Skeletal muscle cell (primary cell): ENCODE measurements at places on chromosomes 2 and 18.

DNA sequence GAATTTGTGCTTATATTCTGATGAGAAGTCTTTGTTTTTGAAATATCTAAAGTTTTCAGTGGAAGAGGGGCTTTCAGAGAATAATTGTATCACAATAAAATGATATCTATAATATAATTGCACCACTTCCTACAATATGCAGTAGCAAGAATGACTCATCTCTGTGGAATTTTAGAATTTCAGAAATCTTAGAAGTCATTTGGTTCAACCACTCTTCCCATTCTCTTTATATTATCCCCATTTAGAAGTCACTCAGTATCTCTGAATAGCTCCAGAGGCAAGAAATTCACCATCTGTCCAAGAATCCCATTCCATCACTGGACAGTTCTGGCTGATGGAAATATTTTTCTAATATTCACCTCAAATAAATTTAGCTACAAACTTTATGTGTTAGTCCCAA lies 59.3 kb upstream of the CCDC68 start:
- no peak for DNase-seq

DNA sequence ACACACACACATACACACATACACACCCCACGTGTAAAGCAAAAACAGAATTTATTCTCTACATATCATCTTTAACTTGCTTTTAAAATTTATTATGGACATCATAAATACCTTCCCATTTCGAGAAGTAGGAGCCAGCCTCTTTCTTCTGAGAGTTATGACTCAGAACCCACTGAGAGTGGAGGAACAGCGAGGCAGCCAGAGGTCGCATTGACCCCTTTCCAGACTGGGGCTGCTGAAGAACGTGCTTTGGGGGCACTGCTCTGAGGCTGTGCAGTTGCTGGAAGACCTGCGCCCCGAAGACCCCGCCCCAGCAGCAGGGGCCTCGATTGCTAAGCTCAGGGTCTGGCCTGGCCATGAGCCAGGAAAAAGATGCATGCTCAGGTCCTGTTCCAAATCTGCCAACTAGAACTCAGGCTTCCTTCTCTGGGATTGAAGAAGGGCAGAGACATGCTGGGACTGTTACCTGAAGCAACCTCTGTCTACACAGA lies 133.8 kb upstream of the TWIST2 start:
- DNase-seq = no peak

GRCh38 chr2:226794751-226795171 lies 4.9 kb downstream of the IRS1 start:
- DNase-seq = peak; percentile 45

GRCh38 chr2:12928197-12928774 lies 211.6 kb downstream of the TRIB2 start:
- peak; percentile 44 for DNase-seq

DNA sequence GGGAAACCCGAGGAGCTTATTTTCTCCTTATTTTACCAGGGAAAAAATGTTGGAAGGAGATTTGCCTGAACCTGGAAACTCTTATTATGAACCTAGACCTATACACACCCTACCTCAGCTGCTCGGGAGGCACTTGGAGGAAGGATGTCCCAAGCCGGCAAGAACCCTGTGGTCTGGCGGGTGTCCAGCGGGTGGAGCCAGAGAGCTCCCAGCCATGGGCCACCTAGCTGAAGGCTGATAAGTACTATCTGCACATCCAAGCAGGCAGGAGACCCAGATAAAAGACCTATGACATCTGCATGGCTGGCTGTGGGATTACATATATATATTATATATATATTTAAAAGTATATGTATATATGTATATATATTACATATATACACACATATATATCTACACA lies 1.1 kb upstream of the SLC14A1 start:
- no peak for DNase-seq

- no peak for DNase-seq
These were observed 1346.4 kb upstream of the CDH2 start for GRCh38 chr18:29523371-29523770.

DNA sequence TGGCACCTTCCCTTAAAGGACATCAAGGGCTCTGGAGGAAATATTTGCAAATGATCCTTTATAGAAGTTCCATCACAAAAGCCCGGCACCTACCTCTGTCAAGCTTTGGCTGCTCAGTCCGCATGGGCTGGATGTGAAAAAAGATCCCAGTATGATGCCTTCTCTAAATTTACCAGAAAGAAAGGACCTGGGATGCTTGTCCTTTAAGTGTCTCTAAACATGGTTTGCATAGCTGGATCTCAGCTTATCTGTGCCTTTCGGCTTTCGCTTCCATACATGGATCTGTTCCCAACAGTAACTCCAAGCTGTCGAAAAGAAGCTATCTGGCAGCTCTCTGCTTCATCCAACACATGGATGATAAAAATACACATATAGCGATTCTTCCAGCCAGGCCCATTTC lies 60.4 kb upstream of the SLC8A1 start:
- DNase-seq = no peak

- DNase-seq = no peak
These were observed 33.1 kb downstream of the KLHL29 start for GRCh38 chr2:23418056-23418455.

DNA sequence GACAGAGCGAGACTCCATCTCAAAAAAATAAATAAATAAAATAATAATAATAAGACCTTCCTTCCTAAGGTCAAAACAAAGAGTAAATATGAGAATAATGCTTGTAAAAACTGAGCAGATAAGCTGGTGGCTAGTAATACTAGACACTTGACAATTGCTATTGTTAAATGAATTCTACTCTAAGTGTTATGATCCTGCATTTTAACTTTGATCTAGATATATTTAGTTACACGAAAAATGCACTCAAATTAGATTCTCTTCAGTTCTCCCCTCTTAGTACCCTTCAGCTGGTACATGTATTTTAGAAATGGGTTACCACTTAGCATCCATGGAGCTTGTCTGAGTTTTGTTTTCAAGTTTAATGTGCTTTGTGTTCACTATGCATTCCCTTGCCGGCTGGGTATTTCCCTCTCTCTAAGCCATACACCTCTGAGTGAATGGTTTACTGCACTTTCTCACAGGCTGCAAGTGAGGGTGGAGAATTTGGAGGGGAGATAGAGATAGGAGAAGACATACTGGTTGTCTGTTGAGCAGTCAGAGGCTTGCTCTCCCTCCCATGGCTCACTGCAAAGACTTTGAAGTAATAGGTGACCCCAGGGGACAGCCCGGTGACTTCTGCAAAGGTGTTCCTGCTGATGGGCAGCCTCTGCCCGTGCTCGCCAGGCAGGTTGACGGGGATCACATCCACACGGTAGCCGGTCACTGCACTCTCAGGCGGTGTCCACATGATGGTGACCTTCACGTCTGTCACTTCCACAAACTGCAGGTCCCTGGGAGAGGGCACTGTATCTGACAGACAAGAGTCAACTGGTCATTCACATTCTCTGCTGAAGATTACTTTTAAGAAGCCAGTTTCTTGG lies 29.9 kb downstream of the FN1 start:
- no peak for DNase-seq

GRCh38 chr2:20560891-20561636 lies 89.8 kb downstream of the HS1BP3 start:
- no peak for DNase-seq

- no peak for DNase-seq
These were observed 139.7 kb downstream of the LRP2 start for GRCh38 chr2:169222665-169223064.

DNA sequence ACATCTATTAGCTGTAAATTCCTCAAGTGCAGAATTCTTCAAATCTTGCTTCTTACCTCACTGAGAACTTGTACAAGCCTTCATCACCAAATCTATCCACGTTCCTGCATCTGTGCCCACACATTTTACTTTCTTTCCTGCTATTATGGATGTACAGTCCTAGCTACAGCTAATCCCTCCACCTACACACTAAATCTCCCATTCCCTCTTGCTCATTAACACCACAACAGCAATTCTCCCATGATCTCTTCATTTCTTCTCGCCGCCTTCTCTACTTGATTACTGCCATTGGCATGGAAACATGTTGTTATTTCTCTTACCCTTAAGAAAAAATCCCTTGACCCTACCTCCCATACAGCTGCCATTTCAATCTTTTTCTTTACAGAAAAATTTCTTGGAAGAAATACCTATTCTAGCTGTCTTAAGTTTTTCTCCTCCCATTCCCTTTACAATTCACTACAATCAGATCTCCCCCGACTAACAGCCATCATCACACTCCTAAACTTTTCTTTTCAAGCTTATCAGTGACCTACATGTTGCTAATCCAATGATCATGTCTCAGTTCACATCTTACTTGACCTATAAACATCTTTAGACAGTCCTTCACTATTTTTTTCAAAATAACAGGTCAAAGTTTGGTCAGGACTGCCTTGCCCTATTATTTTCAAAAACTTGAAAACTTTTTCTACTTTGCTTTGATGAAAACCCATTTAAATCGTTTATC lies 41.0 kb downstream of the ROCK2 start:
- no peak for DNase-seq

DNA sequence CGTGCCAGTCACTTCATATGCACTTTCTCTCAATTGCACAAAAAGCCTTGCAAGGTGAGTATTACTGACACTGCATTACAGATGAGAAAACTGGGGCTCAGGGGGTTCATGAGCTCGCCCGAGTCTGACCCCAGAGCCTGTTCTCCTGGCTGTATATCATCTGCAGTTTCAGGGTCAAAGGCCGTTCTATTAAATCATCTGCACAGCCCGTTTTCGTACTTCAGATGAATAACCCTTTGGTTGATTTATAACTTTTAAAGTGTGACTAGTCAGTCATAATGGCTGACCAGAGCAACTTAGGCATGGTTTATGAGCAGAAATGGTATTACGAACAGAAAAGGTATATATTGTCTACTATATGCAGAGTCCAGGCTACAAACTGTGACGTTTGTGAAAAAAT lies 35.3 kb upstream of the NPAS2 start:
- DNase-seq = no peak

- DNase-seq = no peak
These were observed 1.1 kb downstream of the NPC1 start for GRCh38 chr18:23585007-23585871.

DNA sequence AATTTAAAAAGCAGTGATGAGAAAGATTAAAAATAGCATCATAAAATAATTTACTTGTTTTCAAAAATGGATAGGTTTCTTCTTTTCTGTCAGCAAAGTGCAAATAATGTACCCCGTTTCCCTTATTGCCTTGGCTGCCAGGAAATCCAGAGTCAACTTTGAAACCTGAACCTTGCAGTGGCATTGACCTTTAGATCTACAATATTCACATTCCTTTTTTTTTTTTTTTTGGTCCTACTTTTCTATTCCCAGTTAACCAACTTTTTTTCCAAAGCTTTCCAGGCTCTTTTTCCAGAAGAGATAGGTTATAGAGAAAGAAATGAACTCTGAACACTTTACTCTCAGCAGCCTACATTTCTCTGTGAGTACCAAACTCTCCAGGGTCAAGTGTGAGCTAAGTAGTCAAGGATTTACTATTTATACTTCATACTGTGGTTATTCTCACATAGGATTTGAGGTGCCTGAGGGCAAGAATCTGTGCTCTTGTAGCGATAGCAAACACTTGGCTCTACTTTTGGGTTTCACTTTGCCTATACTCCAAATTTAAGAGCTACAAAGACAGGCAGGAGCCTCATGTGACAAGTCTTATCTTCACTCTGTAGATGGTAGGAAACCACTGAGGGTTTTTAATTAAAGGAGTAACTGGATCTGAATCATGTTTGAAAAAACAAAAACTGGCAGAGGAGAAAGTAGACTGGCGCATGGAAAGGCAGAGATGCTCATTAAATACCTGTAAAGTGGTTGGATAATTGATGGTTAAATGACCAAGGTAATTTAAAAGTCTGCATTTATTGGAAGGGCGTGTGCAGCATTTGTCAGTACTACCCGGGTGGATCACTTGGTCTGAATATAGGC lies 63.2 kb upstream of the TMEM17 start:
- DNase-seq = no peak

- DNase-seq = peak; percentile 60
These were observed 40.7 kb upstream of the COBLL1 start for GRCh38 chr2:164882276-164882675.

DNA sequence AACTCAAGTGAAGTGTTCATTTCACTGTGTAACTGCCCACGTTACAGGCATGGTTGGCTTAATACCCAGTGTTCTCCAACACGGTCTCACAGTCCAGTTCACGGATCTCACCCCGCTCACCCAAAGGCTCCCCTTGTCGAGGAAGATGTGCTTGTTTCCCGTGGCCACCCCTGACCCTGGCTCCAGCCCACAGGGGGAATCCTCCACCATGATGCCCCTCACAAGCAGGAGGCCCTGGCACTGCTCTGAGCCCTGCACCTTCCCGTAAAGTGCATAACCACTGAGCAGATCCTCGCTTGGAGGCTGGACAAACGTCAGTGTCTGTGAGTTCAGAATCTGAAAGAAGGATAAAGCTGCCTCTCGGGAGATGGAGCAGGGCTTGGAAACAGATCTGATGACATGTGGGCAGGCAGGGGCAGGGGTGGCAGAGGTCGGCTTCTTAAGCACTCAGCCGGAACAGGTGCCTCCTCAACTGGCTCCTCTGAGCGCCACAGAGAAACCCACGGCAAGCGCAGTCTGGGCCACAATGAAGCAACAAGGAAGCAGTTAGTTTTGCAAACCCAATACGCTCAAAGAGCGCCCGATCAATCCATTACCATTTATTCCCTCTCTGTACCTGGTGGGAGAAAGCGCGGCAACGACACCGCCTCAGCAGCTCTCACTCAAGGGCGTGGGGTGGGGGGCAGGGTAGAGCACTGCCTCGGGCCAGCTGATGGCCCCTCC lies 17.6 kb downstream of the HDAC4 start:
- no peak for DNase-seq

GRCh38 chr2:109517118-109517889 lies 96.5 kb downstream of the SEPTIN10 start:
- no peak for DNase-seq

- DNase-seq = no peak
These were observed 45.3 kb downstream of the ADAM23 start for GRCh38 chr2:206488623-206489022.

DNA sequence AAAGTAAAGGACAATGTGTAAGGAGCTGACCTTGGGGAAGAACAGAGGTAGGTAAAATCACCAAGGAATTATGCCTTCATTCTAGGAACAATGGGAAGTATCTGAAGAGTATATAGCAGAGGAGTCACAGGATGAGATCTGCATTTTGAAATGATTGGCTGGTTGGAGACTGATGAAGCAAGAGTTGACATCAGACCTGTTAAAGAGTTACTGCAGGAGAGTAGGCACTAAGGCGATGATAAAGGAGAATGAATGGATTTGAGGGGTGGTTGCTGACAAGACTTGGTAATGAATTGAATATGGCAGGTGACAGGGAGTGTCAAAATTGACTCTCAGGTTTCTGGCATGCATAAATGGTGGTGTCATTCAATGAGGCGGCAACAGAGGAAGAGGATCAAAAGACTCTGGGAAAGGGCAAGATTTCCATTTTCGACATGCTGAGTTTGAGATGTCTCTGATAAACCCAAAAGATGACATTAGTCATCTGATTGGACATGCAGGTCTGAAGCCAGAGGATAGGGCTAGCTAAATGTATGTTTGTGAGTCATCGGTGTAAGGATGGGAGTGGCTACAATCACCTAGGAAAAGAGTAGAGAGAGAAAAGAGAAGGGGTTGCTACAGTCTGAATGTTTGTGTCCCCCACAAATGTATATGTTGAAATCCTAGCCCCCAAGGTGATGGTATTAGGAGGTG lies 236.5 kb downstream of the DYM start:
- DNase-seq = no peak
